Neuronal stem cell (in vitro differentiated cells): ENCODE measurements at places on chromosomes 13 and 19.

- DNase-seq = no peak
Measured at GRCh38 chr13:50991579-50992521, 82.3 kb downstream of the RNASEH2B start.

GRCh38 chr19:44884566-44884965 is 6.5 kb upstream of the TOMM40 start:
- no peak for DNase-seq

DNA sequence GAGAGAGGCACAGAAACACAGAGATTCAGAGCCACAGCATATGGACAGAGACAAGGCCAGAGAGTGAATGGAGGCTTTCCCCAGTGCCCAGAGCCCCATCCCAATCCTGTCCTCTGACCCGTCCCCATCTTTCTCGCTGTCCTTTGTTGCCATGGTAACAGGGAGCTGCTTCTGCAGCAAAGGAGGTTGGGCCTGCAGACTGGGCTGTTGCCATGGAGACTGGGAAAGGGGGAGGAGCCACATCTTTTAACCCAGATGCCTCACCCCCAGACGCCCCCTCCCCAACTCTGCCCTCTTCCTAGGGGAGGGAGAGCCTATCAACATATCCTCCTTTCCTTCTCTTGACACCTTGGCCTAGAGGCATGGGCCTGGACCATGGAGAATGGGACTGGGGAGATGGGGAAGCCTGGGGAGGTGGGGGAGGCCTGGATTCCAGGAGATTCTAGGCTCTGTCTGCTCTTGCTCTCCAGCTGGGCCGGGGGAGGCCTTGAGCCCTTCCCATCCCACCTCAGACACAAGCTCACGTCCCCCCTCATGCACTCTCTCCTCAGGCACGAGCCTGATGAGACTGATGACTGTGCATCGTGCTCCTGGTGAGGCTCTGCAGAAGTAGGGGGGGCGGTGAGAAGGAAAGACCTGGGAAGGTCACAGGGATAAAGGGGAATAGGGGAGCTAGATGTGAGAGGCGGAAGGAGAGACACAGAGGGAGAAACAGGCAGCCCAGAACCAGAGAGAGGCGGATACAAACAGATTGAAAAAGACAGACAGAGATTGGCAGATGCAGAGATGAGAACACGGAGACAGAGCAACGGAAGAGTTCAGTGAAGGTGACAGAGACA is 2.1 kb upstream of the ATP1A3 start:
- peak; percentile 64 for DNase-seq

DNA sequence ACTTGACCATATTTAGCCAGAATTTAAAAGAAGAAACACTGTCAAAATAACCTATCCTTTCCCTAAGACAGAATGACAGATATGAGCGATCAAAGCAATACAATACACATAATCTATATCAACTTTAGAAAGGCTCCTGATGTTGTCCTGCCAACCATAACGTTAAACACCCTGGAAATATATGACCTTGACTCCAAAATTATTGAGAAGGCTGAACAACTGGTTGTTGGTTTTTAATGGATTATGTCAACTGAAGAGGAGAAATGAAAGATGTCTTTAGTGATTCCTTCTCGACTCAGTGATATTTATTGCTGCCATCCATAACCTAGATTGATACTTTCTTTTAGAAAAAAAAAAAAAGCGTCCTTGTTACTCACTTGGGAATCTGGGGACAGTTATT is 957.2 kb downstream of the SLITRK1 start:
- no peak for DNase-seq

DNA sequence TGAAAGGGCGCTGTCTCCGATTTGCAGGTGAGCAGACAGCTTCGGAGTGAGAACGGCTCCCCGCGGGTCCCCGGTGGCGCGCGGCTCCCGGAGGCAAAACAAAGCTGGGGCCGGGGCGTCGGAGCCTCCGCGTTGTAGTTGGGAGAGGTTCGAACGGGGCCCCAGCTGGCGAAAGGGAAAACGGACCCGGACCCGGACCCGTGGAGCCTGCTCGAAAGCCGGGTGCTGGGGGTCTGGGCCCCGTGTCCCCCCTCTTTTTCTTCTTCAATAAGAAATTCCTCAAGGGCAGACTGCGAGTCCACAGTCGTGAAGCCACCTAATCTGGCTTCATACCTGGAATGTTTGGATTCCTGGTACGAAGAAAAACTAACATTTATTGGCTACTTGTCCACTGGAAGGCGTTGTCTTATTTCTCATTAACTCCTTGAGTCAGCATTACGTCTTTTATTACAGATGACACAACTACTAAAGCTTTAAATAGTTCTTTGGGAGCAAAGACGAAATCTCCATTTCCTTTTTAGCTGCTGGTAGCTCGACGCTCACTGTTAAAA is 632 bp upstream of the MTIF3 start:
- DNase-seq = peak; percentile 5

DNA sequence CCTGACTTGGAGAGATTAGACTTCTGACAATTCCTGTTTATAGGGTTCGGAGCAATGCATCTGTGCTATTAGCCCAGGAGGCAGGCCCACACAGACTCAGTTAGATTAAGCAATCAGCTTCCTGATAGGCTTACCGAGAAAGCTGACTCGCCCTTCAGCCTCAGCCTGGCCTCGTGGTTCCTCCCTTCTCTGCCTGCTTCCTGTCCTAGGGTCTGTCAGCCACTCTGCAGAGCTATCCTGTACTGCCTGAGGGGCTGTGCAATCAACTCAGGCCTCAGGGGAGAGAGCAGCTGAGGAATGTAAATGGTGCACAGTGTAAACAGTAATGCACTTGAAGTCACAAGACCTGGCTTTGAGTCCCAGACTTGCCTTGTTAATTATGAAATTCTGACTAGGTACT is 30.7 kb downstream of the HTR2A start:
- no peak for DNase-seq

DNA sequence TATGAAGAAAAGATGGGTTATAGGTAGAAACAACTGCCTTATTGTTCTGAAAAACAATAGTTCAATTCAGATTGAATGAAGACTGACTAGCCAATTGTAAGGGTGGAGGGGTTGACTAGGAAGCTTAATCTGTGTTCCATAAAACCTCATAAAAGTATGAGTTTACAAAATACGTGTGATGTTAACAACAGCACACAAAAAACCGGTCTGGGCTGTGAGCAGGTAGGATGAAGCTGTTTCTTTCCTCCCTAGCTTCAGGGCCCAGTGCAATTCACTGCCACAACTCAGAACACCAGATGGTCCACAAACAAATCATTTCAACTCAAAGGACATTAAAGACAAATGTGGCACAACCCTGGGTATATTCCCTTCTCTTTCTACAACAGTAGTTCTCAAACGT is 3.2 kb downstream of the OXGR1 start:
- no peak for DNase-seq

- no peak for DNase-seq
Measured at GRCh38 chr13:73730014-73730413, 404.2 kb downstream of the KLF12 start.

- DNase-seq = no peak
Measured at GRCh38 chr13:100314132-100314910, 225.4 kb downstream of the PCCA start.

- DNase-seq = no peak
Measured at GRCh38 chr13:45521297-45521696, 56.6 kb downstream of the COG3 start.

DNA sequence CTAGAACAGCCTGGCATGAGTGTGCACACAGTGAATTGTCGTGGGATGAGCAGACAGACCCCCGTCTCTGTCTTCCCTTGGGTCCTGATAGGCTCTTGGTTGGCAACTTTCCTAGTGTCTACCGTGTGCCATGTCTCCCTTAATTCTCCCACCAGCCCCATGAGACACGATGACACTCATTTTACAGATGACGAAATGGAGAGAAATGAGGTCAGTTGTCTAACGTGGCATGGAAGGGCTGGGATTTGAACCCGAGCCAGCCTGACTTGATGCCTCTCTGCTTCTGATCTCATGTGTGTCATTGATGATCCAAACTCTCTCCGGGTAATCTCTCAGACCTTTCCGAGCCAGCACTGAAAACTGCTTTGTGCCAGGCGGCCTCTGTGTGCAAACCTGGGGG is 8.4 kb upstream of the KLK14 start:
- no peak for DNase-seq

DNA sequence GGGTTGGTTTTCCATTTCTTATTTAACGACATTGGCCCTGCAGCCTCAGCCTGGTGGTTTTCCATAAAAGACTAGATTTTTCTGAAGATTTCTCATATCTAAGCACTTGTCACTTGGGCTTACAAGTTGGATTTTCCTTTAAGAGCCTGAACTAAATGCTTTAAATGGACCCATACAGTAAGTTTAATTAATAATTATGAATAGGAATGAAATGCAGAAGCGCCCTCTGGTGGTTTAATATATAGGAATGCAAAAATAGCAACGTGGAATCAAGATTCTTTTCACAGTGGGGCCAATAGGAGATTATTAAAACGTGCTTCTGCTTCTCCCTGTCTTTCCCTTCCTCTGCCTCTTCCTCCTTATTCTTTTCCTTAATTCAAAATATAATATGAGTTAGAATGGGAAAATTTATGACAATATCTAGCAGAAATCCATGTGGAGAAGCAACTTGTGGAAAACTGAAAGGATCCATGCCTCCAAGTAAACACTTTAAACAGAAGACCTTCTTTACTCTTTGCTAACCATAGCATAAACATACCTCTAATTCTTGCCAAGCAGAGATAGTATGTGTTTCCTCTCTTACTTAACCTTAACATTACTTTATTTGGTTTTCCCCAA is 324.0 kb downstream of the GPC5 start:
- DNase-seq = no peak

GRCh38 chr19:422213-422916 is 13.4 kb upstream of the C2CD4C start:
- DNase-seq = no peak

DNA sequence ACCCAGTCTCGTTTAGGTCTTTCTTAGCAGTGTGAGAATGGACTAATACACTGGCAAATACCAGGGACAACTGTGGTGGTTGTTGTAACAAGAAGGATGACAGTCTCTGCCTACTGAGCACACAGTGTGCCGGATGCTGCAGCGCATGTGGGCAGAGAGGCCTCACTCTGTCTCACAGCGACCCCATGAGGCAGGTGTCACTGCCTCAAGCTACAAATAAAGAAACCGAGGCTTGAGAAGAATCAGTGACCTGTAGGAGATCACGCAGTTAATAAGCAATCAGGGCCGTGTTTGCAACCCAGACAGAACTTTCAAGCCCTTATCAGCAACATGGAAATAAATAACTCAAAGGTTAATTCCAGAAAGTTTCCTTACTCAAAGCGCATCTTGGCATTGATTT is 40.5 kb upstream of the GAS6 start:
- DNase-seq = no peak

DNA sequence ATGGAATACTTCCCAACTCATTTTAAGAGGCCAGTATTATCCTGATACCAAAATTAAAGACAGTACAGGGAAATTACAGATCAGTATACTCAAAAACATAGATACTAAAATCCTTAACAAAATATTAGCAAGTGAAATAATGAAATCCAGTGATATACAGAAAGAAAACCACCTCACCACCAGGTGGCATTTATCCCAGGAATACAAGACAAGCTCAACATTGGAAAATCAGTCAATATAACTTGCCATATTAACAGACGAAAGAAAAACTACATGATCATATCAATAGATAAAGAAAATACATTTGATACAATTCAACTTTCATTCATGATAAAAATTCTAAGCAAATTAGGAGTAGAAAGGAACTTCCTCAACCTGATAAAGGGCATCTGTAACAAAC is 6.7 kb upstream of the GNA15 start:
- no peak for DNase-seq

DNA sequence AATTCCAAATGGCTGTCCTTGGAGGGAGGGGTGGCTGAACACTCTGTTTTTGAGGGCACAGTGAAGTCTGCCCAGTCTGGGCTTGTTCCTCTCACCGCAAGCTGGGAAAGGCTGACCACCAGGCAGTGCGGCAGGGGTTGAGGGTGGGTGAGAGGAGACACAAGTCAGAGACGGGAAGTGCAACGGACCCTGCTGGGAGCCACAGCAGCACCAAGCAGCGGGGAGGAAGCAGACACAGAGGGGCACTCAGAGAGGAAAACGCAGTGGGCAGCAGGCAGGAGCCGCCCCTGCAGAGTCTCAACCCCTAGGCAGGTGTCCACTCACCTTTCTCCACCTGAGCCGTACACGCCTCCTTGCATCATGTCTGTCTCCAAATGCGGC is 15.6 kb downstream of the AKAP8L start:
- no peak for DNase-seq

GRCh38 chr13:34030782-34031181 is 212.8 kb downstream of the RFC3 start:
- no peak for DNase-seq

DNA sequence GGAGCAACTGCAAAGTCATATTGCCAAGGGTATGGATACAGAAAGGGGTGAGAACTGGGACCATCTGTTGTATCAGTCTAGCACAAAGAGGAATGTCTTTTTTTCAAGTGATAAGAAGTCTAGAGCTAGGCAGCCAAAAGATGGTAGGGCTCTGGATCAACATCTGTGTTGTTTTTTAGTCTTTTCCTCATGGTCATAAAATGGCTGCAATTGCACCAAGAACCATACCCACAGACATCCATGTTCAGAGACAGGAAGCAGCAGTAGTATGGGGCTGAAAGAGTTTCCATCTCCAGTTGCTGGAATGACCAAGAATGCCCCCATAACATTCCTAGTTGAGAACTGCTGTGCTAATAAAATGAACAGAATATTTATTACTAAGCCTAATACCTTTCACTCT is 25.6 kb downstream of the KCNC3 start:
- no peak for DNase-seq

DNA sequence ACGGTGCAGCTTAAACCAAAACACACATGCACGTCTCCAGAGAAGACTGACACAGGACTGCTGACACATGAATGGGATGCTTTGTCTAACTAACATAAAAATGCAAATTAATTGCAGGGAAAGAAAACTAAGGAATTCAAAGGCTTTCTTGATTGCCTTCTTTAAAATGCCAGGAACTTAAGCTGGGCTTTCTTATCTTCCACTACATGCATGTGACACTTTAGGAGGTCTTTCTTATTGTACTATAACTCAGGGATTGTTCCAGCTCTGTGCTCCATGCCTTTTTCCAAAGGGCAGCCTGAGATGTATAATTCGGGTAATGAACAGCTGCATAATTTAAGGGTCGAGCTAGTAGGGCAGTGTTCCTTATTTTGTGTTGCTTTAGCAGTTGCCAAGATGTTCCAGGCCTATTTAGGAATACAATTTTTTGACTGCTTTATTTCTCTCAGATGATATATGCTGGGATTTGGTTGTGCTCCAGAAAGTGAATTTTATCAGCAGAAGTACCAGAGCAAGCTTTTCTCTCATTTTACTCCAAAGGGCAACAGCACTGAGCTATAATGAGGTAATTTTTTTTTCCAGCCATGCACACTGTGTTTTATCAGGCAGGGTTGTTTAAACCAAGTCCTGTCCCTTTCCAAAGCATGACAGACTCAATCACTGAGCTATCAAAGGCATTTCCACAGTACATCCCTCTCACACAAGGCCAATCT is 885.2 kb downstream of the PCDH9 start:
- peak; percentile 18 for DNase-seq

- no peak for DNase-seq
Measured at GRCh38 chr13:59663707-59664106, 500.0 kb downstream of the DIAPH3 start.
